ENCODE measurements at places on chromosomes 4 and X.

- no peak for DNase-seq
These were observed 320.3 kb downstream of the DKK2 start for GRCh38 chr4:106715825-106716224.

DNA sequence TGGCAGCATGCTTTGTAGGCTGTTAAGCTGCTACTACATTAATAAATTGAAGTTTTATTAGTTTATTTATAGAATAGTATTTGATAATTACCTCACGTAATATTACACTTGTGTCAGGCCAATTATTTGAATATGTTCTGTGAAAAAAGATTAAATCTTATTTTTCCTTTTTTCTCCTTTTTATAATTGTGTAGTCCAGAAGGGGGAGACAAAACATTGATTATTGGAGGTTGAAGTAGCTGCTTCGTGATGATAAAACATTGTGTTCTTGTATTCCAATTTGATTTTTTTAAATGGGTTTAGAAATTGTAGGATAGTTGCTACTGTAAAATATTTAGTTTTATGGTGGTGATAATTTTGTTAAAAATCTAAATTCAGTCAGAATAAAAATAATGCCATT is 85.7 kb downstream of the DIAPH2 start:
- no peak for DNase-seq

- DNase-seq, result no peak
These were observed 306.6 kb downstream of the STK32B start for GRCh38 chr4:5357870-5358269.

- no peak for DNase-seq
These were observed 480.1 kb upstream of the FTHL17 start for GRCh38 chrX:31551913-31552312.

- DNase-seq, result no peak
These were observed 24.6 kb downstream of the VSIG4 start for GRCh38 chrX:66015152-66015831.

- no peak for DNase-seq
These were observed at the start of gene GPC4 for GRCh38 chrX:133415276-133416105. GPC4 (minus strand) TSS chrX:133415489; CDS start chrX:133414965, 524 bp downstream.

DNA sequence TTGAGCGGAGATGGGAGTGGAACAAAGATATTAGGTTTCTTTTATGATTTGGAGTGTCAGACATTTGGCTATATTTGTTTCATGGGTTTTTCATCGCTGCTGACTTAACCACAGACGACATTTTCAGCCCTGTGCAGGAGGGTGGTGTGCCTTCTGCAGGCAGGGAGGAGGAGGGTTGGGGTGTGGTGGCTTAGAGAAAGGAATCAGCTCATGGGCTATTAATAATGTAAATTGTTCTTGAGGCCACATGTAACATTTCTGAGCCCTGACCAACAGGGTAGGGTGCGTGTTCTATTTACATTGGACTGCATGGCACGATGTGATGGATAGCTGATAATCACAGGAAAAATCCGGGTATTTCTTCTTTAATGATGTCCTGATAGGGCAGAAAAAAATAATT is 67.6 kb downstream of the POLA1 start:
- DNase-seq, result no peak

DNA sequence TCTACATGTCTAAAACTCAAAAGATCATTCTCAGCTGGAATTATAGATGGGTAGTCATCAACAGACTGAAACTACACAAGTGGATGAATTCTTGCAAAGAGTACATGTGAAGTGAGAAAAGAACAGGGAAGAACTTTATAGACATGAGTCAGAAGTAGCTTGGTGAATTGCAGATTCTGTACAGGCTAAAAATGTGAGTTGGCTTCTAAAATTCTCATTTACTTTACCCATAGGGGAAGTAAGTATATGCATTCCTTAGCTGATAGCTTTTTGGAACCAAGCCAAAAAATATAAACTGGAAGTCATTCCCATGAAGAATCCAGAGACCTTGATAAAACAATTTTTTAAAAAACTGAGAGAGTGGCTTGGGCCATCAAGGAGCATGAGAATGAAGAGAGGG is 584.2 kb upstream of the FTHL17 start:
- no peak for DNase-seq

DNA sequence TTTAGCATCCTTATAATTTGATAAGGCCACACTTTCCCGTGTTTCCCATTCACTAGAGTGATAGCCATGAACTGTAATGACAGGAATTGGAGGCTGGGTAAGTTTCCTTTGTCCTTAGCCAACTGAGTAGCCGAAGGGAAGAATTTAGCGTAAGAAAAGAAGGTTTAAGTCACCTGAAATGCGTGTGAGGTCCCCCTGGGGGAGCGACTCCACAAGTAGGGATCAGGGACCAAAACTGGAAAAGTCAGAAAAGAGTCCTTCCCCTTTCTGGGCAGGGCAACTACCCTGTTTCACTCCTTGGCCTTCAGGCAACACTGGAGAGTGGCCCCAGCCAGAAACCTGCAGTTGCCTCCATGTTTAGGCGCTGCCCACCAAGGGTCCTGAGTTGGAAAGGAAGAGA is 81.6 kb upstream of the MED14 start:
- DNase-seq, result no peak

- DNase-seq, result no peak
These were observed 175.9 kb downstream of the AFAP1 start for GRCh38 chr4:7763788-7764187.

DNA sequence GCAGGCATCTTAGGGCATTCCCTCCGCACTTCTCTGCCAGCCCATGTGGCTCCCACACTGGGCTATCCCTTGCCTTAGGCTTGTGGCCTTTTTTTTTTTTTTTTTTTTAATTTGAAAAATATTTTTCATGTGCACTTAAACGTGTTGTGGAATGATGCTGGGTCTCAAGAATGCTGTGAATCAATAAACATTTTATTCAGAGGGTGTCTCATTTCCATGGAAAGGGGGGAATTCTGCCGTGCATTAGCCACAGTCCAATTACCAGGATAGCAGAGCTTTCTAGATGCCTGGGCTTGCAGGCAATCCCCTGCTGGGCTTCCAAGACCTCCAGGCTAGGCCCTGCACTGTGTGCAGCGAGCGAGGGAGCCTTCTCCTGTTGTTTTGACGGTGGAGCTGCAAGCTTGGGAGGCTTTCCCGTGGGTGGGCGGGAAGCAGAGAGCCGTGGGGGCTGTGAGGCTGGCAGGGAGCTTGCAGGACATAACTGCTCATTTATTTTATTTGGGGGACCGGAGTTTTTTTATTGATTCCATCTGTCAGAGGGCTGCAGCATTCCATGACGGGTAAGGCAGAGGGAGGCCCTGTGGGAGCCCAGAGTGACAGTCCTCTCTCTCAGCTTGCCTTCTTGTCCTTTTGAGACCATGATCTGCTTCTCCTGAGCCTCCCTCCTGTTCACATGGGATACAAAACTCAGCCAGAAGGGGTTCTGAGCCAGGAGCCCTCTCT is 2.6 kb upstream of the CPZ start:
- DNase-seq, result no peak

DNA sequence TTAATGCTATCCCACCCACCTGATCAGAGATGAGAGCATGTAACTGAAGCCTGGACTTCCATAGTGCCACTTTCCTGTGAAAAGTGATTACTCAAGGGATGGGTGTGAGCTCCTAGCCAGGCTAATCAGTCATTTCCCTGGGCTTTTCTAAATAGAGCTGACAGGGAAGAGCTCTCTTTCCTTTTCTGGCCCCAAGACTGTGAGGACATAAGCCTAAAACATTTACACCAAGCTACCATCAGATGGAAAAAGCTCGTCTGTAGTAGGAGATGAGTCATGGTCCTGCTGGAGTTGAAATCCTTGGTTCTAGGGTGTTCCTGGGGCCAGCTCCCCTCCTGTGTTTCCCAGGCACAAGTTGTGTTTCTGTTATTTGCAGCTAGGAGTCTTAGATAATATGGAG is 52.4 kb upstream of the NDP start:
- no peak for DNase-seq

DNA sequence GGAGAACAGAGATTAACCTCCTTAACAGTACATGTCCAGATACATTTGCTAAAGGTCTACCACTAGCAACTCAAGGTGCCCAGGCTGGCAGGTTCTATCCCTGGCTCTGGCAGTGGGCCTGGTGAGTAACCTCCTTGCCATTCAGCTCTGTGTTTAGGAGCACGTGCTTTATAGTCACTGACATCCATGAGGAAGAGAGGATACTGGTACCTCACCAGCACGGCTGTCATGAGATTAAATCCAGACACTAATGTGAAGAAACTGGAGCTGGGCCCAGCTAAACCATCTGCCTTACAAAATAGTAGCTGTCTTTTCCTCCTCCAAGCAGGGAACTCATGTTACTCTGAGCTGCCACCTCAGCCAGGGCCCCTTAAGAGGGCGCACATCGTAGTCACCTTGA is 45.3 kb downstream of the GPRASP3 start:
- no peak for DNase-seq

DNA sequence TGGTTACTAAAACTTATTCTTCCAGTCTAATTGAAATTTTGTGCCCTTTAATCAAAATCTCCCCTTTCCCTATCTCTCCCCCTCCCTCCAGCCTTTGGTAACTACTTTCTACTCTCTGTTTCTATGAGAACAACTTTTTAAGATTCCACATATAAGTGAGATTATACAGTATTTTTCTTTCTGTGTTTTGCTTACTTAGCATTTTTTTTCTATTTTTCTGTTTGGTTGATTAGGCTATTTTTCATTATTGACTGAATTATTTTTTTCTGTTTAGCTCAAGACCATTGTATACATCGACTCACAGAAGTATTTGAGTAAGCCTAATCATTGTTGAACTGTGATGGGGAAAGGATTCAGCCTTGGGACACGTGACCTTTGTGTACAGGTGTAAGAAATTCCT is 116.4 kb downstream of the PHEX start:
- no peak for DNase-seq

DNA sequence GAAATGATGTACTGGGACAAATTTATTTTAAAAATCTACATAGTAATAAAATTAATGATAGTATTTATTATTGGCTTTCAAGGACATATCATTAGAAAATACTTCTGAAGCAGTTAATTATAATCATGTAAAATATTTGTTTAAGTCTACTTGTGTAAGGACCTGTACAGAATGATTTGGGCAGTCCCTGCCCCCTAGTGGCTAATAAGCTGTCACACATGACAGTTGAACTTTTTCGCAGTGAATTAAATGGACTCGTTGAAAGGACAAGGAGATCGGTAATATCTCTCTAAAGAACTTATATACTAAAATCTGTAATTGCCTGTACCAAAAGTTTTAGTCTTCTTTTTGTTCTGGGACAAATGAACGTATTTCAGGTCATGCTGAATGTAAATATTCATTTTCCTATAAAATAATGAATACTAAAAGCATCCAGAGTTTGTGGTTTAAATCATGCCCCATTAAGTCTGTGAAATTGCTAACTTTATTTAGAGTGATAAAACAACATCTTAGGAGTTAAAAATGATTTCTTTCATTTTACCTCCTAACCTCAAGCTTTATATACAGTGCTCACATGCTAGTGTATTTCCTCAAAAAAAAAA is 13.6 kb downstream of the EXOC1 start:
- DNase-seq, result no peak

DNA sequence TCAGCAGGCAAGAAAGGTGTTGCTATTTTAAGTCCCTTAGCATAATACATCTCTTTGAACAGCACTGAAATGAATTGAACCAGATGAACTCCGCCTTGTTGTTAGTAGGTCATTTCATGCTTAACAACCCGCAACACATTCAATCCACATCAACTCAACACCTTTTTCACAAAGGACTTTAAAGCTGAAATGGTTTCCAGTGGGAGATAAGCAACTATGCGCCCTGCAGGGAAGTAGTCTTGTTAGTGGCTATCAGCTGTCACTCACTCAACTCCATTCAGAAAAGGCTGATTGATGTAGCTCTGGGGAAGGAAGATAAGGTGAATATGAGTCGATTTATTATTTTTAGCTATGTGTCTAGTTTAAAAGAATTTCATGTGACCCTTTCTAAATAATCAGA is 46.0 kb downstream of the ATP8A1 start:
- no peak for DNase-seq

DNA sequence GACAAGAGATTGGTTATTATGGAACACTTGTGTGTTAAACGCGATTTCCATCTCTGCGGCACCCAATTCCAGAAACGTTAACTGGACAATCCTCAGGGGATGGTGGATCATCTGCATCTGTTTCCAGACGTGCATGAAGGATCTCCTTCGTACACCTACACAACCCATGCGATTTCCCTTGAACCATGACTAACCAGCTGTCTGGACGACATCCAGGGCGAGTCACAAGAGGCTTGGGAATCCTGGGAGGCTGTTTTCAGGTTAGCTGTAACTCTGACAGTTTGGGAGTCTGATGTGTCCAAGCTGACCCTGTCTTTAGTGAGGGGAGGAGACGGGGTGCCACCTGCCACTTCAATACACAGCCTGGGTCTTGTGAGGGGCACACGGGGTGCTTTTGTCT is 84.5 kb downstream of the GATB start:
- no peak for DNase-seq

DNA sequence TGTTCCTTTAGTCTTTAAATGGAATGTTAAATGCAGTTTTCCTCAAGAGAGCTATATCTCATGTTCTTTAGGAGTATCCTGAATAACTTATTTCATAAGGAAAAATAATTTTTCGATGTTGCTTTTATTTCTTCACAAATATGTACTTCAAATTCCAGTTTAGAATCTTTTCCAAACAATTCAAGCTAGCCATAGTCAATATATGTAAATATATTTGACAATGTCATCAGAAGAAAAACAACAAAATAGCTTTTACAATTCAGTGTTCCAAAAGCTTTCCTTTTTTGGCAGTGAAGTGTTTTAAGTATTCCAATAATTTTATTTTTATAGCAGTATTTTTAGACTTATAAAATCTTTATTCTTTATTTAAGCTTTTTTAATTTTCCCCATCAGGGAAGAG is 1532.0 kb downstream of the PCDH18 start:
- no peak for DNase-seq

DNA sequence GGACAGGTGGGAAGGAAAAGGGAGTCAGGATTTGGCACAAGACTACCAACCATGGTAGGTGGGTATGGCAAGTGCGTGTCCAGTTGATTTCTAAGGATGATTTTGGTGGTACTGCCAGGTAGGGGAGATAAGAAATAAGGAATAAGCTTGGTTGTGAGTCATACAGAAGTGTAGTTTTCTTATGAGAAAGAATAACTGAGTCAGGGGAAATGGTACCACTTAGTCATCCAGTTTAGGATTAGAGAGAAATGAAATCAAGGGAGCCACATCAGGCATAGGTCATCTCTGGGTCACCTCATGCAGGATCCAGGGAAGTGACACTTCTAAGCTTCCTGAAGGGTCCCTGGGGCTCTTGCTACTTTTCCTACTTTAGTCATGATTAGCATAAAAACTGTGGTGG is 107.1 kb upstream of the C1GALT1C1 start:
- DNase-seq, result no peak

Measured in cerebellar nuclear complex (tissue), 1 donor.